NCI-H2171 (cell line): ENCODE measurements at places on chromosomes 16 and 17.

DNA sequence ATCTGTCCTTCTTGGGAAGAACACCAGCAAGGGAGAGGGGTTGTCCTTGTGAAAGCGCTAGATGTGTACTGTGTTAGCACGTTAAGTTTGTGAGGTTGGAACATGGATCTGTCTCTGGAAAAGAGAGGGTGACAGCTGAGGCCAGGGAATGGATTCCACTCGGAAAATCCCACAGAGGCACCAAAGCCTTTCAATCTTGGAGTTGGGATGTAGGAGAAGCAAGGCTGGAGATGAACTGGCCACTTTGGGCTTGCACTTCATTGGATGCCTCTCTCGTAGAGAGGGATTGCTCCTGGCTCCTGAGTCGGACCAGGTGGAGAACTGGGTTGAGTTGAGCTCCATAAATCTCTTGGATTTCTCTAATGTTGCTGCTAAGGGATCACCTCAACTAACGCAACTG, 67.2 kb downstream of the CCDC182 start:
- no peak for DNase-seq

- no peak for DNase-seq
These were observed 132.4 kb downstream of the MAF start for GRCh38 chr16:79468121-79468552.

- DNase-seq, result no peak
These were observed 19.7 kb downstream of the QPRT start for GRCh38 chr16:29698484-29699323.

DNA sequence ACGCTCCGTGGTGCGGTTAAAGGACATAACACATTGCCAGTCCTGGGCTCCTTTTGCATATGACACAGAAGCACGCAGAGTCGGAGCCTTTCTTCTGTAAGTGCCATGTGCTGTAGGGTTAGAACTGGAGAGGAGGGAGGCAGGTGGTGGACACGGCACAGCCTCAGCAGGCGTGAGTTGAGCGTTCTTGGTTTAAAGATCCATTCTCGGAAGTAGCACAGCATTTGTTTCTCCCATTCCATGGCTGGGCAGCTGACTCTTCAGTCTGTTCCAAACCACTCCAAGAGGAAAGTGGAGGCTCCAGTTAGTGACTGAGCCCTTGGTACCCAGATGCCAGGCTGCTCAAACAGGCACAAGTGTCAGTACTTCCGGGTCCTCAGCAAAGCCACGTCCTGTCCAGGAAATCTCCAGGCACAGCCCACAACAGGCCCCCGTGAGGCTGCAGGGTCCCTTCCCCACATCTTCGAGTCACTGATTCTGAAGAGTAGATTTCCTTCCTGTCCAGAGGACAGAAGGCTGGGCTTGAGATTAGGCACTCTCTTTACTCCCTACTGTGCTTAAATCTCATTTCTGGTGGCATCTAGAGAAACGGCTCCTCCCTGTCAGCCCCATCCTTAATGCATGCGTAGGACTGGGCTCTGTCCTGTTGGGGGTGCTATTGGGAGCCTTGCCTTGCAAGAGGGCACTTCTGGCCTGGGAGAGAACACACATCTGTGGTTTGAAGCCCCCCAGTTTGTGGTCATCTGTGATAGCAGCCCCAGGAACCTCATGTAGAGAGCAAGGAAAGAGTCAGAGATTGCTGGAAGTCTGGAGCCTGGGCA, 39.6 kb upstream of the NAT9 start:
- DNase-seq, result no peak

GRCh38 chr17:33657181-33657580, 364.1 kb upstream of the ASIC2 start:
- no peak for DNase-seq

DNA sequence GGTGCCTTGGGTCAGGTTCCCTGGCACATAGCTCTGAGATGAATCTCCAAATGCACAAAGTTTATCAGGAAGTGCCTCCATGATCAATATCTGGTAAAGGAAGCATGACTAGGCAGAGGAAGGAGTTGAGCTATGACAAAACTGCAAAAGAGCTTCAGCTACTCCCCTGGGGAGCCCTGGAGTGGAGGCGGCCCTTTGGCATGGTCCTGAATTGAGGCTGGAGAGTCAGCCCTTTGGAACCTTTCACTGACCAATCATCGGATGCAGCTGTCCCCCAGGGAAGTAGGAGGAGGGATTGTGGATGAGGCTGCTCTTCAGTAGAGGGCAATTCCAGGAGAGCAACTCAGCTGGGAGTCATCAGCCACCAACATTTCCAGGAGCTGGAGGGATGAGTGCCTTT, 46.1 kb upstream of the NLRP1 start:
- no peak for DNase-seq

DNA sequence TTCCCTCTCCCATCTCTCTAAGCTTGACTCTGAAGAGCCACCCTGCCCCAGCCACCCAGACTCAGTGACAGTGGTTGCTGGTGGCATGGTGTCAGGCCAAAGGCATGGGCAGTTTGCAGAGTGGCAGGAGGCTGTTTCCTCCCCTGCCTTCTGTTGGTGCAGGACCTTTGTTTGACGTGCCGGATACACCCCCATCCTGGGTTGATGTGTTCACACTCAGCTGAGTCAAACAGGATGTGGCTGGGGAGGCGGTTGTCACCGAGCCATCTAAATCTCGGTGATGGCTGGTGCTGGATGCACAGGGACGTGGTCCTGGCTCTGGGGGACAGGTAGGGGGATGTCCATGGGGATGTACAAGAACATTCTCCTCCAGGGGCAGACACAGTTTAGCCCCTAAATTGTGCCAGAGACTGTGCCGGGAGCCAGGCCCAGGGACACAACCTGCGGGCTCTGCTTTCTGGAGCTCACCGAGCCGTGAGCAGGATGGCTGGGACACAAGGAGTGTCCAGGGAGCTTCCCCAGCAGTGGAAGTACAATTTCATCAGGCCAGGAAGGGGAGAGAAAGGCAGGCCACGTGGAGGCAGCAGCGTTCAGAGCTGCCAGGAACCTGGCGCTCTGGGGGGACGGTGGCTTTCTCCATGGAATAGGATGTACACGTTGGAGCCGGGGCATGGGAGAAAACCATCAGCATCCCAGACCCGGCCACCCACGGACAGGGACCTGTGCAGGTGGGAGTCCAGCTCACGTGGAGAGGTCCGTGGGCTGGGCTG, 264.2 kb downstream of the SEC14L1 start:
- DNase-seq, result no peak

DNA sequence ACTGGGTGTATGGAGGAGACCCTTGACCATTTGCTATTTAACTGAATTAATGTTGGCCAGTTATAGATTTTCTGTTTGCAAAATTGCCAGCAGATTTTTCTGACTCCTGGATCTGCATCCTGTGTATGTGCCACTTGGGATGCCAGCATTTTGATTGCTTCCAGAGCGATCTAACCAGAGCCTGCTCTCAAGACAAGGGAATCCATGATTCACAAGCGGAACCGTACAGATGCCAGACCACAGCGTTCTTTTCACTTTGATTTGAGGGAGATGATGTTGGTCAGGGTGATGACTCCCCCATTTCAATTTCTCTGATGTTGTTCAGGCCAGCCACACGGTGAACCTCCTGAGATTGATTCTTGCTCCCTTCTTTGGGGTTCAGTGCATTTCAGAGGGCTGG, 228.7 kb downstream of the CDH13 start:
- DNase-seq, result no peak

DNA sequence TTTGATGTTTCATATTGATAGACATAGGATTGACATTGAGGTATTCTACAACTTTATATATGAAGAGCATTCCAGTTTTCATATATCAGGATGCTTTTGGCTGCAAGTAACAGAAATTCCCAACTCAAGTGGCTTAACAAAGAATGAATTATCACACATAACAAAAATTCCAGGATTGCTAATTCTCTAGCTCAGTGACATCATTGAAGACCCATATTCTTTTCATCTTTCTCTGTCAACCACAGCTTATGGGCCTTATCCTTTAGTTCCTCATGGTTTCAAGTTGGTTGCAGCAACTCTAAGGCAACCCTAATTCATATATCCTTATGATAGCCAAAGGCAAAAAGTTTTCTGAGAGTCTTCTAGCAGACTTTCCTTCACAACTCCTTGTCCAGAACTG, 91.5 kb upstream of the HAS3 start:
- no peak for DNase-seq

- DNase-seq, result peak; percentile 67
These were observed 102.2 kb downstream of the TRIM37 start for GRCh38 chr17:59004338-59005111.

- no peak for DNase-seq
These were observed 50.6 kb downstream of the PLD6 start for GRCh38 chr17:17155568-17155967.

DNA sequence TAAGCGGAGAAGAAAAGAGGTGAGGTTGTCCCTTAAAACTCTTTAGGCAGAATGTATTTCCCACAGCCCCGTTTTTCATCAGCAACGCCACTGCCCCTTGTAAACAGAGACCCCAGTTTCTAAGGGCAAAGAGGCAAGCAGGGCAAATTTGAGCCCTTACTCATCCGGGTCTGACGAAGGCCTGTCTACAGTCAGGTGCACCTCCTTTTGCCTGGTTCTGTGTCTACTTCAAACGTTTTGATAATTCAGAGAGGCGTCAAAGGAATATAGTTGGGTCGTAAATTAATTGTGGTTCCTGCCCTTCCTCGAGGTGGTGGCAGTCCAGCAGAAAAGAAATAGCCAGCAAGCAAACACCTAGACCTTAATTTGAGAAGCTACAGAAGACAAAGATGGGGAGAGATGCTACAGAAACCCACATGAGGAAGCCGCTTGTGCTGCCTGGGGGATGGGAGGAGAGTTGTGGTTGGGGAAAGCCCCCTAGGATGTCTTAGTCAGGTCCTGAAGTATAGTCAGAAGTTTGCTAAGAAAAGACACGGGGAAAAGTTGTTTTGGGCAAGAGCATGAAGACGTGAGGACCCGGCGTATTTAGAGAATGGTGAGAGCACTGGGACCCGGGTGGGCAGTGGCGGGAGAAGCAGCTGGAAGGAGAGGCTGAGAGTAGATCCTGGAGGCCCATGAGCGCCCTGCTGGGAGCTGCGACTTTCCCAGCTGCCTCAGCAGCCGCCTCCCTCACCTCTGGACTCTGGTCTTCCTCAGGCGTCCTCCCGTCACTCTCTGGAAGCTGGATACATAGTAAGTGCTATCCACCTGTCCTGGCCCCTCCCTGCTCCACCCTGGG, 2.4 kb downstream of the FBRS start:
- no peak for DNase-seq

- DNase-seq, result no peak
These were observed 24.4 kb upstream of the ST6GALNAC1 start for GRCh38 chr17:76667786-76668453.

DNA sequence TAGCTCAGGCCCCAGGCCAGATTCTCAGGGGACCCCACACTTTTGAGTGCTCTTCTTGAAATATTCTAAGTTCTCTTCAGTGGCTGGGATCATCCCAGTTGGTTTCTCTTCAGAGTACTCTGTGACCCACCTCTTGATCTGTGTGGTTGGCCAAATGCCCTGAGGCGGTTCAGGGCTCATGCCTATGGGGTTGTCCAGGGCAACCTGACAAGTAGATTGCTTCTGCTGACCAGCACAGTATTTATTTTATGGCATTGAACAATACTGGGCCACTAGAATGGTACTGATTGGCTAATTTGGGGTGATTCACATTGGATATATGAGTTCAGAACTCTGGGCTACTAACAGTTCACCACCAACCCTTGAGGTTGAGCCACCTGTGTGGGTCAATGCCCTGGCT, 7.4 kb upstream of the GOSR2 start:
- no peak for DNase-seq

GRCh38 chr16:2689968-2690801, 7.9 kb downstream of the KCTD5 start:
- DNase-seq, result no peak

DNA sequence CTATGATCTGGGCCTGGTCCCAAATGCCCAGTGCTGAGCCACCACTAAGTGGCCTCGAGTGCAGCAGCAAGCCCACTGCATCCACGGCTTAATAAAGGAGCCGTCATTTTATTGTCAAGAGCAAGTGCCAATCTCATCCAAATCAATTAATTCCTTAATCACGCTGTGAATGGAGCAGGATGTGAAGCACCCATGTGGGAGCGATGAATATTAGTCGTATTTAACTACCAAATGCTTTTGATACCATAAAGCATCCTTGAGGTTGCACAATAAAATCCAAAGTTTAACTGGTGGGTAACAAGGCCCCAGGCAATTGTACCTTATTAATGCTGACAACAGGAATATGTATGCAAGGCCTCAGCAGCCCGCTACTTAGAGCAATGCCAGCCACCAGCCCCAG, 226.0 kb upstream of the C16orf82 start:
- no peak for DNase-seq

DNA sequence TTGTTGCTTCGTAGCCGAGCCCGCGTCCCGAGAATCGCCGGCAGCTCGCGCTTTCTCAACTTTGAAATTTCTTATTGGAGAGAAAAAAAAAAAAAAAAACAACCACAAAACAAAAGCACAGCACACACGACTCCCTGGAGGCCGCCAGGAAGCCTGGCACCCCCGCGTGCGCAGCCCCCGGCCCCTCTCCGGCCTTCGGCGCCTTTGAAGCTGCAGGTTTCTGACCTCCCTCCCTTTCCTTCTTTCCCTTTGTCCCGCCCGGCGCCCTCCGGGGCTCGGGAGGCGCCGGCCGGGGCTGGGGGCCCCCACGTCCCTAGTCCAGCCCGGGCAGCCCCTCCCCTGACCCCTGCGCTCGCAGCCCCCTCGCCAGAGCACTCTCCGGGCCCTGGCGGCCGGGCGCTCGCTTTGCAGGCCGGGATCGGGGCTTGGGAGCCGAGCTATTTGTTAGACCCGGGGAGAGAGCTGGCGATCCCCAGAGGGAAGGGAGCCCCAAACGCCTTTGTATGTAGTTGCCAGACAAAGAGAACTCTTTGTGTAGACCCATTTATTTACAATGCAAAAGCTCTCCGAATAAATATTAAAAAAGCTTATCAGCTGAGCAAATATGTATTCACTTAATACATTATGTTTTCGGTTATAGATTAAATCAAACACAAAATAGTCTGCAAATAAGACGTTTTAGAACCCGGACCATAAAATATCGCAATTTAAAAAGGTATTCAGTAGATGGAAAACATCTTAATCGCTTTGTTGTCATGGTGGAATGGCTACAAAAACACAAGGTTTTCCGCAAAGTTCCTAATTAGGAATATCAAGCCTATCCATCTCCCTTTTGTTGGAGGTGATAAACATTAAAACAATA, 2.3 kb downstream of the BAHCC1 start:
- peak; percentile 67 for DNase-seq

- DNase-seq, result no peak
These were observed 239.3 kb upstream of the EEF2KMT start for GRCh38 chr16:5336941-5337340.
